T-helper 17 cell (primary cell): ENCODE measurements at places on chromosomes 13 and 19.
A peak's percentile ranks its signal among the peaks of the same experiment; 100 is the strongest.

- DNase-seq, result no peak
Observed at GRCh38 chr19:41319500-41320184, 9.7 kb downstream of the CCDC97 start.

GRCh38 chr13:88014527-88014926 is 343.4 kb downstream of the SLITRK5 start:
- no peak for DNase-seq

DNA sequence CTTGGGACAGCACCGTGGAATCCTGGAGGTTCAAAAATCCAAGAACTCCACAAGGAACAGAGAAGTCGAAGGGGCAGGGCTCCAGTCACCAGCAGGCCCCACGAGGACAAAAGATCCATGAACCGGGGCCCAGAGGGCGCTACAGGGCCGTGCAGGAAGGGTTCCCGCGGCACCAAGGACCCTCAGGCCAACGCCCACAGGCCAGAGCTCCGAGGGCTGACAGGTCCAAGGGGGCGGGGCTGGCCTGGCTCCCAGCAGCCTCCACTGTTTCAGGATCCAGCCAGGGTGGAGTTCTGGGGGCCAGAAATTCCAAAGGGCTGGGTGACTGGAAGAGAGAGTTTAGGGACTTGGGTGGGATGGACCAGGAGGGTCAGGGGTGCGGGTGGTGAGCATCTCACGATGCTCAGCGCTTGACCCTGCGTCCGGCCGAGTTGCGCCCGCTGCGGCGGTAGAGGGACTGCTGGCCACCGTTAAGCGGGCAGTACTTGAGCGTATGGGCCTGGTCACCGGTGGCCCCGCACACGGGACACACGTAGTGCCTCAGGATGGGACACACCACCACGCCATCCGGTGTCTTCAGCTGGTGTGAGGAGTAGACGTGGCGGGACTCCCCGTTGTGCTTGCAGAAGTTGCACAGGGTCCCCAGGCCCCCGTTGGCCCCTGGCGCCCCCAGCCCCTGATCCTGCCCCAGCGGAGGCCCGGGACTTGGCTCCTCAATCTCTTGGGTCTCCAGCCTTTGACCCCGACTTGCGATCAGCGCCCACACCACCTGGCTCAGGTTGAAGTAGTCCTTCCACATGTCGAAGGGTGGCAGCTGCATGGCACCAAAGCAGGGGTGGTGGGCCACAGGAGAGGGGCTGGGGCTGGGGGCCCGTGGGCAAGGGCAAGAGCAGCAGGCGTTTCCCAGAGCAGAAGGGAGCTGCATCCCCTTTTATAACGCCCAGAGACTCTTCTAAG is at the start of gene NANOS2:
Gene NANOS2, minus strand, starts transcription at position 905 of the 957 bp plus-strand sequence. Its CDS starts 85 bp downstream, at position 820.
- no peak for DNase-seq

GRCh38 chr19:52115526-52116053 is 20.0 kb upstream of the ZNF841 start:
- DNase-seq, result no peak

GRCh38 chr13:100913143-100913542 is 238.5 kb upstream of the TMTC4 start:
- DNase-seq, result no peak

DNA sequence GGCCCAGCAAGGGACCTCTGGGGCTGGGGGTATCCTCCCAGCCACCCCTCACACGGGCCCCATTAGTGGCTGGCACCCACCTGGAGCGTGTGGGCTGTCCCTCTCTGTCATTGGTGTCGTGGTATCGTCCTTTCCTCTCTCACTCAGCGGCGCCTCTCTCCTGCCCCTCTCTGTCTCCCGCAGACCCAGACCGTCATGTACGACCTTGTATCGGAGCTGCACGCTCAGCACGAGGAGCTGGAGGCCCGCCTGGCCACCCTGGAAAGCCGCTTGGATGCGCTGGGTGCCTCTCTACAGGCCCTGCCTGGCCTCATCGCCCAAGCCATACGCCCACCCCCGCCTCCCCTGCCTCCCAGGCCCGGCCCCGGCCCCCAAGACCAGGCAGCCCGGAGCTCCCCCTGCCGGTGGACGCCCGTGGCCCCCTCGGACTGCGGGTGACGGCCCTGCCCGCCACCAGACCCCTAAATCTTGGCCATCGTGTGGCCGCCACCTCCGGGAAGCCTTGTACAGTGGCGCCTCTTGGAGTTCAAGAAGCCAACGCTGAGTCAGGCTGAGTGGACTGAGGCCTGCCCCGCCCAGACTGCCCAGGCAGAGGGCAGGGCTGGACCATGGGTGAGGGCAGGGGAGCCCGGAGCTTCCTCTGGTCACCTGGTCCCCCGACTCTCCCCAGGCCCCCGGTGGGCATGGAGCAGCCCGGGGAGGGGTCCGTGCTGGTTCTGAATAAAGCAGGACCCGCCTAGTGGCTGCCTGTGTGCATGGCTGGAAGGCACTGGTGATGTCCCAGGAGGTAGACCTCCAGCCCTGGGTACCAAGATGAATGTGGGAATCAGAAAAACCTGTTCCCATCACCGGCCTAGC is 9.8 kb upstream of the ARRDC2 start:
- DNase-seq, result no peak

DNA sequence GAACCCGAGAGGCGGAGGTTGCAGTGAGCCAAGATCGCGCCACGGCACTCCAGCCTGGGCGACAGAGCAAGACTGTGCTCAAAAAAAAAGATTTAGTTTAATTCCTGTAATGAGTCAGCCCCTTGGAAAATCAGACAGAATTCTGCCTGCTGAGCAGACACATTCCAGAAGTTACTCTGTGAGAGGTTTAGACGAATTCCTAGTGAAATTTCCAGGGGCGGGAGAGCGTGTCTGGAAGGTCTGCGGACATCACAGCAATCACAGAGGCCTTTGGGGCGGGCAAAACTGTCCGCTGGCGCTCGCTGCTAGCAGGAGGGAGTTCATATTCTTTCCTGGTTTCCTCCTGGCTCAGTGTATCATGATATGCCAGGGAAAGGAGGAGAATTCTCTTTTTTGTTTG is 17.5 kb downstream of the MISP start:
- DNase-seq, result no peak

DNA sequence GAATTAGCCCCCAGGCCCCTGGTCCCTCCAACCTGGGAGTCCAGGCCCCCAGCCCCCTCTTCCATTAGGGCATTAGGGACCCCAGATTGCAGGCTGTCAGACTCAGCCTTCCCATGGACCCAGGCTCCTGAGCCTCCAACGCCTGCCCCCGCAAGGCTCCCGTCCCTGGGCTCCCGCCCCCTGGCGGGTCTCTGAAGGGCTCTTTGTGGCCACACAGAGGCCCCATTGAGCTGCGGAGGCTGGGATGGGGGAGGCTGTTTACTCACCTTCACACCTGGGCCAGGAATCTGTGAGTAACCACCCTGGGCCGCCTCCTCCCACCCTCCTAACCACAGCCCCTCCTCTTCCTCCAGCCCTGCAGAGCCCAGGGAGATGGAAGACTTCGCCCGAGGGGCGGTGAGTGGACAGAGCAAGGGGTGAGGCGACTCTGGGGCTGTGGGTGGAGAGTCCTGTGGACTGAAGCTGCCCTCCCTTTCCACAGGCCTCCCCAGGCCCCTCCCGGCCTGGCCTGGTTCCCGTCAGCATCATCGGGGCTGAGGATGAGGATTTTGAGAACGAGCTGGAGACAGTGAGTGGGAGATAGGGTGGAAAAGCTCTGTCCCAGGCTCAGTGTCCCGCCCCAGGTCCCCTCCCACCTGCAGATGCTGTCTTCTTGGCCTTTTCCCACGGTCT is 4.9 kb downstream of the ARHGEF1 start:
- DNase-seq, result peak; percentile 64

DNA sequence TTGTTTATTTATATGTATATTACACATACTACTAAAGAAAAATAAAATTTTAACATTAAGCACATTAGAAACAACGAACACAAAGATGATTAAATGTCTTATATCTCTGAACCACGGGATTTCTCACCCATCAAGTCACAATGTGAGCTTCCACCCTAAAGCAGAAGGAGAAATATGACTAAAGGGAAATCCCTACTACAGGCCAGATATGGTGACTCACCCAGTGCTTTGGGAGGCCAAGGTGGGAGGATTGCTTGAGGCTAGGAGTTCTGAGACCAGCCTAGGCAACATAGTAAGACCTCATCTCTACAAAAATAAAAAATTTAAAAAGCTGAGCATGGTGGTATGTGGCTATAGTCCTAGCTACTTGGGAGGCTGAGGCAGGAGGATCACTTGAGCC is 24.6 kb downstream of the DCT start:
- DNase-seq, result no peak

GRCh38 chr13:63190219-63190618 is 1774.6 kb upstream of the PCDH20 start:
- DNase-seq, result no peak

DNA sequence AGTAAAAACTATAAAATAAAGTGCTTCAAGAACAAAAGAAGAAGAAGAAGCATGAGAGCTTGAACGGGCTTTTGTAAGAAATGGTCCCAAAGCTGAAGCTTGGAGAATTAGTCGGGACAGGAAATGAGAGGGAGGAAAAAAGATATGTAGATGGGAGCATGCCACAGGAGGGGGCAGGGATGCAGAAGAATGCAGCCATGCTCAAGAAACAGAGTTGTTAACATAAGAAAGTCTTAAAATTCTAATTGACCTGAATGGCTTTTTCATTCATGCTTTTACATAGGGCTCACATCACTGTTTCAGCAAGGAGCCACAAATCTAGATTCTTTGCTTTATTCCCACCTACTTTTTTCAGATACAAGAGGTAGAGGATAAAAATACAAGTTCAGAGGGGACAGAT is 27.7 kb upstream of the NBEA start:
- no peak for DNase-seq

- no peak for DNase-seq
Observed at GRCh38 chr13:106212386-106213010, 323.0 kb downstream of the EFNB2 start.

GRCh38 chr19:38134540-38135149 is 89.4 kb downstream of the DPF1 start:
- DNase-seq, result no peak

DNA sequence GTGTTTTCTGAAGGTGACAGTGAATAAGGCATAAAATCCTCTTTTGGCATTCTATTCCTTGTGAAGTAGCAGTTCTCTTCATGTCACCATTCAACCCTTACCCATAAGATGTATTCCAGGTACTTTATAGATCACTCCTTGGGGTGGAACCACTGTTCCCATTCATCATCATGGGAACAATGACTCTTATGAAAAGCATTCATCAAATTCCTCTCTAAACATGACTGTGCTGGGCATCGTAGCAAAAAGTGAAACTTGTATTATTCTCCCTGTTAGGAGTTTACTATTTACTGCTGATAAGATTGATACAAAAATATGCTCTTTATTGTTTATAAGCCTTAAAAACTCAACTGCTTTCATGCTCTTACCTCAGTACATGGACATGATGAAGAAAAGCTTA is 793.4 kb downstream of the LIG4 start:
- DNase-seq, result no peak

DNA sequence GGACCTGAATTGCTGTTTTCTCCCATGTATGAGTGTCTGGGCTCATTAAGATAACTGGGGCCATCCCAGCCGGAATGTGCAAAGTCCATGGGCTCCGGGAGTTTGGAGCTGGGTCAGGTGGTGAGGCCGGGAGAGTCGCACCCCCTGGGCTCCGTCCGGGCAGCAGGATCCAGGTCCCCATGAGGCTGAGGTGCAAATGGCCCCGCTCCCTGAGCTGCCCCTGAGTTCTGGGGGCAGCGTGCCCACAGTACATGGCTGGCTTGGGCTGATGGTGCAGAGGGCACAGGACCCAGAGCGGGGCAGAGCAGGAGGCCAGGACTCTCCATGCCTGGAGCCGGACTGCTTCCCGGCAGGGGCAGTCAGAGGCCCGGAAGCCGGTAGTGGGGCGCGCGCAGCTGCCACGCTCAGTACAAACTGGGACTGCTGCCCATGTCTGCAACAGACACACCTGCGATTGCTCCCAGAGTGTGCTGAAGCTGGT is 136.0 kb downstream of the KDM4B start:
- no peak for DNase-seq

GRCh38 chr19:7905859-7906258 is 2.2 kb downstream of the MAP2K7 start:
- DNase-seq, result no peak

DNA sequence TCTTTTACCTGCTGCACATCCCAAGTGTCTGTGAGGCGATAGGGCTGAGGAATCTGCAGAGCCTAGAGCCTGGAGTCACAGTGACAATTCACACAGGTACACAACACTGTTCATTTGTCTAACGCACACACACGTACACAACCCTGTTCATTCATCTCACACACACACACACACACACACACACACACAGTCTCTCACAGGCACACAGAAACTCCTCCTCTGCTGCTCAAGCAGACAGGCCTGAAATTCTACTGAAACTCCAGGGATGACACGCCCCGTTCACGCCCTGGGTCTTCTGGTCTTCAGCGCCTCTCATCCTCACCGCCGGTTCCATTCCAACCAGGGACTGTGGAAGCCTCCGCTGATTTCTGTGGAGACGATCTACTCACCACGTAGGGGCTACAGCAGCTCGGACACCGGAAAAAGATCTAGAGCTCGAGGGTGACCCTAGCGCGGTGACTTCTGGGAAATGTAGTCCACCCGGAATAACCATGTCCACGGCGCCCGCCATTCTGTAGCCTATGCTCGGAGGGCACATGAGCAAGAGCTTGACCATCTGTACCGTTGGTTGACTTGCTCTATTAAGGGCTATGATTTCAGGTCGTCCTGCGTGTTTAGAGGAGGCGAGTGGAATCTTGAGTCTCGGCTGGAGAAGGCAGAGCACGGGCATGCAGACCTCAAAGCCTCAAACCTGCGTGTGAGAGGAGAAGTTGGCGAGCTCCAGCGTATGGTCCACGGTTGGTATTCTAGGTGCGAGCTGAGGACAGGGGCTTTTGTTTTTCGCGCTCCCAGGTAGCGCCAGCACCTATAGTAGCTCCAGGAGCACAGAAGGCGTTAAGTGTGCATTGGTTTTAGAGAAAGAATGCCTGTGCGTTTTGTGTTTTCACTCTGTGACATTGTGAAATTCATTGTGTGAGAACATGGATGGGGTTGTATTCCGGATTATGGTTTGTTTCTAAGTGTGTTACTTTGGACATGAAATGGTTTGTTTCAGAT is 33.4 kb downstream of the ZNF45 start:
- DNase-seq, result peak; percentile 32

GRCh38 chr19:23509686-23510450 is 114.6 kb upstream of the ZNF91 start:
- DNase-seq, result no peak

GRCh38 chr19:30163663-30164062 is 208.5 kb upstream of the ZNF536 start:
- no peak for DNase-seq

GRCh38 chr13:46621133-46621532 is 68.2 kb downstream of the LRCH1 start:
- no peak for DNase-seq

DNA sequence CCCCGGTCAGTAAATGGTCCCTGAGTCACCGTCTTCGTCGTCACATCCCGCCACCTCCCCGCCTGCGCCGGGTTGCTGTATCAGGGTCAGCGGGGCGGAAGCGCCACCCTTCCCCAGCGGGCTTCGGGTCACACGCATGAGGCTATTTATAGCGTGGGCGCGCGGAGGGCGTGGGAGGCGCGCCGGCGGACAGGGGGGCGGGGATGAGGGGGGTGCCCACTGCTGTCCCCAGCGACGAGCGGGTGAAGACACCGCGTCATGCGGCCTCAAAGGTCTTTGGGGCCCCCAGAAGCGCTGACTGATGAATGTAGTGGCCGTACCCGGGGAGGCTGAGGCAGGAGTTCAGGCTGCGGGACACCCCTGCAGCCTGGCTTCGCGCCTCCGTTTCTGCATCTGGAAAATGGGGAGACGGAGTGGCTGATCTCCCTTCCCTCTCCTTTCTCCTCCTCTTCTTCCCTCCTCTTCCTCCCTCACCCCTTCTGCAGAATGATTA is 7.9 kb downstream of the UNC13A start:
- DNase-seq, result no peak

GRCh38 chr13:34175551-34175950 is 357.6 kb downstream of the RFC3 start:
- no peak for DNase-seq
